T-cell (primary cell): ENCODE measurements at places on chromosomes 1 and 21. TPM values are rescaled to one million over a fixed set of nuclear protein-coding genes. Genes with fewer than 3 reads are reported as not detected.

GRCh38 chr1:174519844-174520243 lies 72.1 kb downstream of the GPR52 start:
- no peak for DNase-seq

The AIDA gene
- 45.0 TPM for total RNA-seq

- DNase-seq, result no peak
Observed at GRCh38 chr21:37445228-37445627, 78.7 kb downstream of the DYRK1A start.

The FCRL6 gene
- 5.8 TPM for total RNA-seq

DNA sequence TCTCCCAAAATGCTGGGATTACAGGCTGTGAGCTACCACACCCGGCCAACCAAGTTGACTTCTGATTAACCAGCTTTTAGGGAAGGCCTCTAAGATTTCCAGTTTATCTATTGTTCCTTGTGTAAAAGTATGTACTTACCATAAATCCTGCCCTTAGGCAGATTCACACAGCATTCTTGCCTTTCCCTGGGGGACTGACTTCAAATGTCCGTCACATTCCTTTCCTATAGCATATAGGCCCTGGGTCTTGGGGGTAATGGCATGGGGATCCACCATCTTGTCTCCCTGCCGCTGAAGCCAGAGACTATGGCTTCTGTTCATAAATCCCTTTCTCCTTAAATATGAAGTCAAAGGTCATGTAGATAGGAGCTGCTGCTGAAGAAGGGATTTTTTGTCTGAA lies 872 bp upstream of the PINK1 start:
- DNase-seq, result no peak

DNA sequence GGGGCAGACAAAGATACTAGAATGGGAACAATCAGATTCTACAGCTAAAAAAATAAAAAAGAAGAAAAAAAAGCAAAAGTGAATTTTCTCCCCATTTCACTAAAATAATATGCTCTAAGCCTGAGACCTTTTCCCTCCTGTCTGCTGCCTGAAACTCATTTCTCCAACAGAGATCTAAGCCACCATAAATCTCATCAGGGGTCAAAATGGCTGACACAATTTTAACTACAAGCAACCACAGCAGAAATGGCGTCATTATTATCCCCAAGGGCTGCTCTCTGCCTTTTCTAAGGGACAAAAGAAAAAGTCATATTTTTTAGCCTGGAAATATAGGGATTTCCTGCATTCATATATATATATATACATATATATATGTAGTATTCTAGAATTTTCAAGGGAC lies 183.7 kb upstream of the CAMK1G start:
- DNase-seq, result no peak

DNA sequence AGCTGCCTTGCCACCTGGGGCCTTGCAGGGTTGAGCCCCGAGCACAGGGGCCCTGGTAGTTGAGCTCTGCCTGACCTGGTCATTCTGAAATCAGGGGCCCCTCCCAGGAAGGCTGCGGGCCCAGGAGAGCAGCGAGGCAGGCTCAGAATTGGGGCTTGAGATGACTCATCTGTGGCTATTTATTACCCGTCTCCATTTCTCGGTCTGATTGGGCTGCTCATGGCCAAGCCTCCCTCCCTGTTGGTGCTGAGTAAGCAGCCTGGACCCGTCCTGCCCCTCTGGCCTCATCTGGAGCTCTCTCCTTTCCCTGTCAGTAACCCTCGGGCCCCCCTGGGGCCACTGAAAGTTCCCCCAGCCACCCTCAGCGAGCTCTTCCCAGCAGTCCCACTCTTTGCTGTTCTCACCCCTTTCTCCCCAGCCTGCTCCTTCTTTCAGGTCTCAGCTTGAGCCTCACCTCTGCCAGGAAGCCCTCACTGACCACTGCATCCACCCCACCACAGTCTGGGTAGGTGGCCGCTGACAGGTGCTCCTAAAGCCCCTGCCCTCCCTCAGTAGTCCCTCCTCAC lies 11.0 kb upstream of the TNFRSF8 start:
- no peak for DNase-seq

GRCh38 chr1:79460773-79461436 lies 454.4 kb upstream of the ADGRL4 start:
- no peak for DNase-seq

The SZT2 gene
- total RNA-seq, result 137 TPM

DNA sequence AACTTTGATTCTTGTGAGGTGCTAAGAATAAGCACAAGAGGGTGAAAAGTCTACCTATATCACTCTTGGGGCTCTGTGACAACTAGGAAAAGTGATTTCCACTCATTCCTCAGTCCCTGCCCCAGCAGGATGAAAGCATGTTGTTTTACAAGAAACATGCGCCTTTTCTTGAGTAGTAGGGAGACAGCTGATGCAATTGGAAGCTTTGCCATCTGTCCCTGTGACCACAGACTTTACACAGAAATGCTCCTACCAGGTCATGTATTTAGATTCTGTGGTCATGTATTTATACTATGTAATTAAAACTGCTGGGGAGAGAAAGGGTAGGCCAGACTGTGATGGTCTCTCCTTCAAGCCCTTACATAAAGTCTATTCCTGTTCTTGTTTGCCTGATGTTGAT lies 445.5 kb downstream of the PTPRC start:
- DNase-seq, result no peak

GRCh38 chr1:40849801-40850592 lies 12.2 kb downstream of the CITED4 start:
- peak; percentile 70 for DNase-seq

- no peak for DNase-seq
Observed at GRCh38 chr1:9903801-9904527, 6.1 kb downstream of the CTNNBIP1 start.
